Right ventricle myocardium superior (tissue), 1 donor: ENCODE measurements at places on chromosomes 2 and 18. TPM values are rescaled to one million over a fixed set of nuclear protein-coding genes. Genes with fewer than 3 reads are reported as not detected.

DNA sequence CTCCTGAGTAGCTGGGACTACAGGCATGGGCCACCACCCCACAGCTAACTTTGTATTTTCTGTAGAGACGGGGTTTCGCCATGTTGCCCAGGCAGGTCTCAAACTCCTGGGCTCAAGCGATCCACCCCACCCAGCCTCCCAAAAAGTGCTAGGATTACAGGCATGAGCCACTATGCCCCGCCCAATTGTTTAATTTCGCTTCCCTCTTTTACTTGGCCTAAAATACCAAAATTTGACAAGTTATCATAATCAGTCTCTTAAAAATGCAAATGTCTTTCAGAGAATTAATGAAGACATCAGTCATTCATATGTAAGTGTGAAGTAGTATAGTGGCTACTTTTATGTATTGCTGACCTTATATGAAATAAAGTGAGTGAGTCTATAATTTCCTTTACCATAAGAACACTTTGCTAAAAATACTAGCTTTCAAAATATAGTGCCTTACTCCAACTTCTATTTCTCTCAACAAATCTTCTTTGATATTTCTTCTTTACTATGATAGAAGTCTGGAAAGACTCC, 9.8 kb downstream of the FBXO11 start:
- no peak for DNase-seq

The AFF3 gene
- 7.6 TPM for total RNA-seq

GRCh38 chr2:188971432-188971861, 2.7 kb upstream of the COL3A1 start:
- peak; percentile 33 for DNase-seq

DNA sequence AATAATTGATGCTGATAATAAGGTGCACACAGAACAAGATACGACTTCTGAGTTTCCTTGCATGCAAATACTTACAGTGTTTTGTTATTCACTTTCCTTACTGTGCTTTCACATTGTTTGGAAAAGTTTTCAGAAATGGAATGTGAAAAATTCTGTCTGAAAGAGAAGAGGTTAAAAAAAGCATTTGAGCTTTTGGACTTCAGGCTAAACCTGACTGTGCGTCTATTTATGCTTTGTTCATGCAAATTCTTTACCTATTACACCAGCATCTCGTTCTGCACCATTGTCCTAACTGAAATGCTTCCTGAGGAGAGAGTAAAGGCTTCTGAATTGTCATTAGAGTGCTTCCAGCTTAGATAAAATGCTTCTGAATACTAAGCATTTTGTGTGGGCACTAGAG, 61.4 kb downstream of the LHCGR start:
- DNase-seq = no peak

GRCh38 chr18:24763765-24764513, 303.5 kb downstream of the HRH4 start:
- DNase-seq = peak; percentile 42

The HOXD4 gene
- total RNA-seq = not detected

- no peak for DNase-seq
These were observed 481.2 kb downstream of the NUP35 start for GRCh38 chr2:183605440-183605839.

GRCh38 chr18:38444971-38445803, 879.6 kb upstream of the CELF4 start:
- DNase-seq = no peak

DNA sequence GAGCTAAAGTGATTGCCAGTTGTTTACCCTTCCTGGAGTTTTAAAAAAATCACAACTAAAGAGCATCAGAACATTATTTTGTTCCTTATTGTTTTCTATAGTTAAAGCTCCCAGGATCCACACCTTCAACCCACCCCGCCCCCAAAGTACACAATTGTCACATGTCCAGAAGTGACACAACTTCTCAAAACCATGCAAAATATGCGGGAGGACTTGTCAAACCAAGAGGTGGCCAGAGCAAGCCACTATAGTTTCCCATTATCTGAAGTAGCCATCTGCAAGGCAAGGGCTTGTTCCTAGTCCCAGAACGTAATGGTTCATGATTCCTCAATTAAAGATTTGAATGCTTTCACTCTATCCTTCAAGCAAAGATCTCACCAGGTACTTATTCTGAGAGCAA, 9.9 kb upstream of the INO80C start:
- DNase-seq = no peak

DNA sequence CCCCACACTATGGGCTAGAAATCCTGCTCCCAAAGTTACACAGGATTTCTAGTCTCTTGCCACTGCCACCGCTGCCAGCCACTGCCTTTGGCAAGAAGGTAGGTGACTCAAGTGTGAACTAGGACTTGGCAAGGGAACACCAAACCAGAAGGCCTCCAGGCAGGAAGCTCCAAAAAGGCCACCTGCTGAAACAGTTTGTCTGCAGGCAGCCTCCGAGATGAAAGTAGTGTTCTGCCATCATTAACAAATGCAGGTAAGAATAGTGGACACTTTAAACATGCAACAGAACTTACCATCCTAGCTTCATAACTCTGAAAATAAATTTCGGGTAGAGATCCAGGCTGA, 3.9 kb downstream of the ANKRD44 start:
- DNase-seq = peak; percentile 62

DNA sequence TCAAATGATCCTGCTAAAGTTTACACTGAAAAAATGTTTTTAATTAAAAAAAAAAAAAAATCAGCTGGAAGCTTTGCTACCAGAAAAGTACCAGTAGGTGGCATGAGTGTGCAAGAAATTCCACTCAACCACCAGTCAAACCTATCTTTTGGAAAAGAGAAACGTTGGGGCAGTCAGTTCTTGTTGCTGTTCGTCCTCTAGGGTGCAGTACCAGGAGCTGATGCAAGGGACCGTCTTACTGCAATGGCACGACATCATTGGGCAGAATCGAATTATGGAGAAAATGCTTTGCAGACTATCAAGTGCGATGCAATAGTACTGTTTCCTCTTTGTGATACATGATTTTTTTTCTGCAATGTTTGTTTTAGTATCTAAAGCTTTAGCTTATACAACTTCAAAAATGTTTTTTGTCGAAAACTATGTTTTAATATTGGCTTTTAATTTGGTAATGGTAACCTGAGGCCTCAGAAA, 18.3 kb downstream of the YPEL5 start:
- DNase-seq = no peak

GRCh38 chr2:159285929-159286708, at the start of gene WDSUB1:
Gene WDSUB1 (minus strand): TSS chr2:159286703. CDS start chr2:159283069, 3,634 bp downstream.
- DNase-seq = peak; percentile 80

GRCh38 chr2:24117902-24118301, 5.2 kb downstream of the PFN4 start:
- no peak for DNase-seq

DNA sequence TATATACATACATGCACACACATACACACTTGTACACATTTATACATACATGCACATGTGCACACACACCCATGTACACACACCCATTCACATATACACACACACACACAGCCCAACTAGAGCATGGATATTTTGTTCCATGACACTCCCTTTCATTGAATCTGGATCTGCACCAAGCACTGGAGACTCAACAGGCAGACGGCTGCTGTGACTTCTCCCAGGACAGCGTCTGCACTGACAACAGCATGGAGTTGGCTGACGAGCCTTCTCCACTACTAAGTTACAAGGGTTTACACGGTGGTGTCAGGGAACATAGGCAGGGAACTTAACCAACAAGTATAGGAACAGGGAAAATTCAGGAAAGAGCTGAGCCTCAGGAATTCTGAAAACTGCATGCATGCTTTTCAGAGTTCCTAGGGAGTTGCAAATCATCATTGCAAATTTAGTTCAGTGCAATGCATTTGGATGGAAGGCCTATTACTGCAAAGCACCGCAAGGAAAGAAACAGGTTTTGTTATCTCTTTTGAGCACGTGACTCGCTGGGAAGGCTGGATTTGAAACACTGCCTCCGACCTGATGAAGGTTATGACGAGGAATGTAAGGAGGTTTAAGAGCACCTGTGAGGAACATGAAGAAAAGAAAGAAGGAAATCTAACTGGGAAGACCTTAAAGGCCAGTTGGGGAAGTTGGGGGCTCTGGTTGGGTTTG, 35.9 kb downstream of the TMEM18 start:
- no peak for DNase-seq

DNA sequence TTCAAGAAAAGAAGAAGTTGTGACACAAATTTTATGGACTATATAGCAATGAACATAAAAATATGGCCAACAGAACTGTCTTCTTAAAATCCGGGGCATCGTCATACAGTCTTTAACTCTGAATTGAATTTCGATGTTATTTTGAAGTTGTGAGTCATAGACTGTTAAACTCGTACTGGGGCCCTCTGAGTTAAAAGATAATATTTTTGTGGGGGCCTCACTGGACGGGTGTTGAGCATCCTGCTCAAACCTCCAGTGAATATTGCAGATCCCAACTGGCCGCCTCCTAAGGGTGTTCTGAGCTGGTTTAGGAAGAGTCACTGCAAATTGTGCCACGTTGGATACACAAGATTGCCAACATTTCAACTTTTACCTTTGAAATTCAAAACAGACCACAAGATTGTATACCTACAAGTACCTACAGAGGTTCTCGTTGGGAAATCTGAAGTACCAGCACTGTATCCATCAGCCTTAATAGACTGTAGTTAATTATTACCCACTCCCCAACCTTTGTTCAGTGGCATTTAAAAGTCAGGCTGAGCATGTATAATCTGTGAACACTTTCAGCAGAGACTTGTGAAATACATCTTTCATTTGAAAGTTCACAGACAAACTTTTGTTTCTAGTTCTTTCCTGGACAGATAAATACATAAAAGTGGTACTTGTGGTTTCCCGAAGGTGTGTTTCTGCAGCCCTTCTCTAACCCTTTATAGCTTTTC, 27.8 kb downstream of the KLHL23 start:
- DNase-seq = no peak

- DNase-seq = no peak
These were observed 26.1 kb downstream of the BOLL start for GRCh38 chr2:197759013-197759412.

DNA sequence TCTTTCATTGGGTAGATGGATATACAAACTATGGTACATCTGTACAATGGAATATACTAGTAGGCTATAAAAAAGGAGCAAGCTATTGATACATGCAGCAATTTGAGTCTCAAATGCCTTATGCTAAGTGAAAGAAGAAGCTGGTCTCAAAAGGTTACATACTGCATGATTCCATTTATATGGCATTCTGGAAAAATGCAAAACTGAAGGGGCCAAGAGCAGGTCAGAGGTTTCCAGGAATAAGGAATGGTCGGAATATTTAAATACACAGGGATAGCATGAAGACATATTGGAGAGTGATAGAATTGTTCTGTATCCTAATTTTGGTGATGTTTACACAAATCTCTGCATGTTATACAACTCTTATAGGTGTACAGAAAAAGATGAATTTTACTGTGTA, 85.8 kb downstream of the BABAM2 start:
- DNase-seq = no peak

The DOCK10 gene
- 2.2 TPM for total RNA-seq

DNA sequence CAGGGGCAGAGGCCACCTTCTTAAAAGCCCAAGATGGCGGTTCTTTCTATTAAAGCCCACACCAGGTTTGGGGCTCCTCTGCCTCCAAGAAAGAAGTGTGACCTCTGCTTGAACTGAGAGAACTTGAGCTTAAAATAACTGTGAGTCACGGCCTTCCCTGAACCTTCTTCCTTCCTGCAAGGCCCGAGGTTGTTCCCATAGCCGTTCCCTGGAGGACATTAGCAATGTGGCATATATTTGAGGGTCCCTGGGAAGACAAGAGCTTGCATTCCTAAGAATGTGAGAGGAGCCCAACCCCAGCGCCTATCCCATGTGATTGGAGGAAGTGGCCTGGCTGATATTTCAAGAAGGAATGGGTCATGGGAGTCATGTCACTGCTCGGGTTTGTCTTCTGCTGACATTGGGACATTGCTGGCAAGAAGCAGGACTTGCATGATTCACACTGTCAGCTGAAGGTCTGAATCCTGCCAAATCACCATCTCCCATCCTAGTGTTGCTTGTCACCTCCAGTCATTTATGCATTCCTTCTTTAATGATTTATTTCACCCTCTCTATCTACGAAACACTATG, 168.1 kb downstream of the TRIB2 start:
- peak; percentile 47 for DNase-seq

The PLB1 gene
- 1.8 TPM for total RNA-seq

The KLHL14 gene
- not detected for total RNA-seq

The SRD5A2 gene
- not detected for total RNA-seq
